Heart left ventricle (tissue), 16 donors: ENCODE measurements at places on chromosomes 16 and 17. TPM values are rescaled to one million over a fixed set of nuclear protein-coding genes. Genes with fewer than 3 reads are reported as not detected.

CTNS gene
- total RNA-seq, result 19.0 TPM

DLX3 gene
- 0.09 TPM for total RNA-seq

DNAAF8 gene
- total RNA-seq, result 0.56 TPM

ZNF771 gene
- 5.2 TPM for total RNA-seq

NGFR gene
- total RNA-seq, result 2.6 TPM

KRT33B gene
- total RNA-seq, result not detected

CHST4 gene
- total RNA-seq, result not detected

PRSS36 gene
- 5.1 TPM for total RNA-seq

TMEM107 gene
- 16.4 TPM for total RNA-seq
